ENCODE measurements at places on chromosomes 7 and 10.

DNA sequence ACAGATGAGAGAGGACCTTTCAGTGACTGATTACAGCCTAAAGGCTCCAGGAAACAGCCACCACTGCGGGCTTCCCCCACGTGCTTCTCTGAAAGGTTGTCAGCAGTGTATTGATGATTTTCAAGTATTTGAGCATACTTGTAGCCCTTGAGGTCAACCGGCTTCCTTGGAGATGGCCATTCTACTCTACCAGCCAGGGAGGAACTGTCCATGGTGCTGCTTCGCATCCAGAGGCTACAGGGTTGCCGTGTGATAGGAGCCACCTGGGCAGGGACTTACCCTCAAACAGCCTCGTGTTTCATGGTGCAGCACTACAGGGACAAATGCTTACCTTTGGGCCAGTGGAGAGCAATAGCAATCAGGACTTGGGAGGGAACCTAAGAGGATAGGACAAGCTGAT lies 179.5 kb downstream of the DPP6 start:
- DNase-seq = no peak

DNA sequence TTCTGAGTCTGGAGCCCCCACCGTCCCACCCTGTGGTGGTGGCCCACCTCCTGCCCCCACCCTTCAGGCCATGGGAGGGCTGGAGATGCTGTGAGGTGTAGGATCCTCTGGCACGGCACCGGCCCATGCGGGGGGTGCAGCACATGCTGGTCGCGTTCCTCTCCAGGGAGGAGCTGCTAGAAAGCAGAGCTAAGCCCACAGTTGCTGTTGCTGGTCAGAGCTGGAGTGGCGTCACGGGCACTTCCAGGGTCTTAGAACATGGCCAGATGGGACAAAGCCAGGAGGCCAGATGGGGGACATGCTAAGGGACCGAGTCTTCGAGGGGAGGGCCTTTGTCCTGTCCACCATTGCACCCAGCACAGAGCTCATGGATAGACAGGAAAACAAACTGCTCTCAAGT lies 21.6 kb downstream of the AGAP3 start:
- no peak for DNase-seq

DNA sequence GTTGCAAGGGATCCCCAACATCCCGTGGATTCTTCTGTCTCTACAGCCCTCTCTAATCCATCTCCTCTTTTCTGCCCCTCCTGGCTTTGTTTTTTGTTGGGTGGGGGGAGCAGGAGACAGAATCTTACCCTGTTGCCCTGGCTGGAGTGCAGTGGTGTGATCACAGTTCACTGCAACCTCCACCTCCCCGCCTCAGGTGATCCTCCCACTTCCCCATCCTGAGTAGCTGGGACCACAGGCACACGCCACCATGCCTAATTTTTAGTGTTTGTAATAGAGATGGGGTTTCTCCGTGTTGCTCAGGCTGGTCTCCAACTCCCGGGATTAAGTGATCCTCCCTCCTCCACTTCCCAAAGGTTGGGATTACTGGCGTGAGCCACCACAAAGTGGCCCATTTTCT lies 121.8 kb downstream of the MYL10 start:
- no peak for DNase-seq

DNA sequence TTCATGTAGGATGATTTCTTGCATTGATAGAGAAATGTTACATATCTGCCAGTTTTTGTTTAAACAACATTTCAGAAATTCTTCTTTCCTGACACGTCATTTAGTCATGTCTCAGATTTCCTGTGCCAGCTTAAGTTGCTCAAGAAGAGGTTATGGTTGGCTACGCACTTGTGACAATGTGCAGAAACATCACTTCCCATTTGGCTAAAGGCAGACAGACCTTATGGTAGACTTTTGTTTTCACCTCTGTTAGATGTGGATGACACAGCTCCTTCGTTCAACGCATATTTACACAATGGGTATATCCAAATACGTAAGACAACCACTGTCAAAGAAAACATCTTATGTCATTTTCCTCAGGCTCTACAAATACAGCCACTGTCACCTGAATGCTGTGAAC lies 125.8 kb downstream of the DOCK4 start:
- DNase-seq = no peak

GRCh38 chr7:158748335-158748734 lies 43.7 kb upstream of the NCAPG2 start:
- no peak for DNase-seq
